ENCODE measurements at places on chromosomes 5 and 9.

- H3K27me3 ChIP-seq, result no peaks in the 10 kb centered on the region
- no peak for DNase-seq
- H3K4me3 ChIP-seq, result no peak overlapping the region
- H3K36me3 ChIP-seq, result peaks cover 5% of the 10 kb centered on the region
- no peaks in the 10 kb centered on the region for H3K4me1 ChIP-seq
Measured at GRCh38 chr9:114002986-114003350, 75.1 kb downstream of the AMBP start.

DNA sequence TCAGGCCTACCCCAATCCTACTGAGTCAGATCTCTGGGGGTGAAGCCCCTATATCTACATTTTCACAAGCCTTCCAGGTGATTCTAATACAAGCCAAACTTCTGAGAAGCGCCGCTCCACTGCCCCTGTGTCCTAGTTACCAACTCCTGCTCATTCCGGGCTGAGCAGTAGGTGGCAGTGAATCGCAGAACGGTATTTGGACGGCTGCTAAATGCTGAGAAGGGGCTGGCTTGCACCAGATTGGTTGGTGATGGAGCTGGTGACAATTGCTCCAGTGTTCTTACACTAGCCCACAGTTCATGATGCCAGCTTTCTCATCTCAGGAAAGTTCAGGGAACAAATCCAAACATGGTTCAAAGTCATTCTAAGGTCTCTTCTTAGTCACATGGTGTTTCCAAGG lies 31.1 kb upstream of the FGF1 start:
- DNase-seq, result peak; percentile 77
- no peak overlapping the region for H3K27ac ChIP-seq
- peaks cover 40% of the 10 kb centered on the region for H3K4me1 ChIP-seq
- H3K4me3 ChIP-seq, result no peak overlapping the region
- H3K36me3 ChIP-seq, result no peaks in the 10 kb centered on the region

- H3K27me3 ChIP-seq, result no peaks in the 10 kb centered on the region
- no peak overlapping the region for H3K27ac ChIP-seq
- no peak overlapping the region for H3K4me3 ChIP-seq
- peaks cover 10% of the 10 kb centered on the region for H3K4me1 ChIP-seq
- no peaks in the 10 kb centered on the region for H3K36me3 ChIP-seq
Measured at GRCh38 chr5:66932457-66932856, 264.1 kb downstream of the CD180 start.

GRCh38 chr5:157455057-157455456 lies 5.0 kb upstream of the NIPAL4 start:
- H3K27ac ChIP-seq, result no peak overlapping the region
- H3K4me1 ChIP-seq, result peaks cover under 1% of the 10 kb centered on the region
- no peak for DNase-seq
- H3K4me3 ChIP-seq, result no peak overlapping the region

GRCh38 chr5:41856644-41857491 lies 13.4 kb downstream of the OXCT1 start:
- H3K4me3 ChIP-seq, result no peak overlapping the region
- H3K36me3 ChIP-seq, result peaks cover 46% of the 10 kb centered on the region
- no peak overlapping the region for H3K27ac ChIP-seq
- peak; percentile 81 for DNase-seq
- no peaks in the 10 kb centered on the region for H3K4me1 ChIP-seq

DNA sequence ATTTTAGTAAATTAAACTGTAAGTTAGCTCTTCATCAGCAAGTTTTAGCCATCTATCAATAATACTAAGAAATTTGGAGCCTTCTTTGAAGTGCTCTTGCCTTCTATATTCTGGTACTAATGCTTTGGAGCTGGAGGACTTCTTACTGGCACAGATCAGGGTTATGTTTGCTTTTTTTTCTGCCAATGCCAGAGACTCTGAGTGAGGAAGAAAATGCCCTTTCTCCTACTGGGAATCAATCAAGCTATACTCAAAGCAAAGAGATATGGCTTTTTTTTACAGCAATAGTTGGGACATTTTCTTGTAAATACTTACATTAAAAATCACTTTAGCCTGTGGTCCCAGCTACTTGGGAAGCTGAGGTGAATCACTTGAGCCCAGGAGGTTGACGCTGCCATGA lies 4.3 kb downstream of the HSDL2 start:
- no peak for DNase-seq
- peaks cover 20% of the 10 kb centered on the region for H3K4me1 ChIP-seq
- no peaks in the 10 kb centered on the region for H3K27me3 ChIP-seq
- no peak overlapping the region for H3K4me3 ChIP-seq
- H3K27ac ChIP-seq, result no peak overlapping the region
- peaks cover 17% of the 10 kb centered on the region for H3K36me3 ChIP-seq

- peaks cover 17% of the 10 kb centered on the region for H3K36me3 ChIP-seq
- H3K4me3 ChIP-seq, result peak overlapping the region; percentile 79
- DNase-seq, result no peak
- peak overlapping the region; percentile 66 for H3K27ac ChIP-seq
- peaks cover 22% of the 10 kb centered on the region for H3K4me1 ChIP-seq
- H3K27me3 ChIP-seq, result no peaks in the 10 kb centered on the region
Measured at GRCh38 chr5:76716456-76717157, 681 bp downstream of the F2R start.

- H3K4me1 ChIP-seq, result peaks cover 14% of the 10 kb centered on the region
- no peaks in the 10 kb centered on the region for H3K27me3 ChIP-seq
- no peak overlapping the region for H3K27ac ChIP-seq
- no peak for DNase-seq
- no peak overlapping the region for H3K4me3 ChIP-seq
- peaks cover 37% of the 10 kb centered on the region for H3K36me3 ChIP-seq
Measured at GRCh38 chr9:95940265-95940664, 64.8 kb downstream of the ERCC6L2 start.

GRCh38 chr5:1376981-1377380 lies 32.1 kb upstream of the CLPTM1L start:
- no peaks in the 10 kb centered on the region for H3K36me3 ChIP-seq
- H3K27ac ChIP-seq, result no peak overlapping the region
- no peak for DNase-seq
- H3K4me3 ChIP-seq, result no peak overlapping the region
- peaks cover 32% of the 10 kb centered on the region for H3K27me3 ChIP-seq
- H3K4me1 ChIP-seq, result no peaks in the 10 kb centered on the region

DNA sequence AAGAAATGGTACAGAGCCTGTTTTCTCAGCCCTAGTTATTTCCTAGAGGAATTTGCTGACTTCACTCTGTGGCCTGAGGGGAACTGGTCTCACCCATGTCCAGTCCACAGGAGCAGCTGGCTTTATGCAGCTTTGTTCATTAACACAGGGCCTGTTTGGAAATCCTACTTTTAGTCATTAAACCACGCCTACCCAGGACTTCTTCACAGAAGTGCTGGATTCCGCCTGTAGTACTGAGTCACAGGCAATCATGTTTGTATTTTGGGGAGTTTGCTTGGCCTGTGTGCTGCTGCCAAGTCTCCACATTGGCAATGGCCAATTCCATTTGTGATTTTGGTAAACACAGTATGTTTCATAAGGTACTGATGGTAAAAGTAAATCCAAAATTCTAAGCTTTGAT lies 52.8 kb downstream of the CTNND2 start:
- H3K27ac ChIP-seq, result no peak overlapping the region
- DNase-seq, result peak; percentile 84
- H3K27me3 ChIP-seq, result no peaks in the 10 kb centered on the region
- H3K4me3 ChIP-seq, result no peak overlapping the region
- peaks cover 3% of the 10 kb centered on the region for H3K4me1 ChIP-seq

- no peaks in the 10 kb centered on the region for H3K4me1 ChIP-seq
- H3K27me3 ChIP-seq, result no peaks in the 10 kb centered on the region
- H3K4me3 ChIP-seq, result no peak overlapping the region
- H3K27ac ChIP-seq, result no peak overlapping the region
Measured at GRCh38 chr5:169128679-169129078, 172.3 kb downstream of the SLIT3 start.

- DNase-seq, result no peak
- H3K4me3 ChIP-seq, result no peak overlapping the region
Measured at GRCh38 chr5:135253601-135254178, 145.3 kb downstream of the MACROH2A1 start.

DNA sequence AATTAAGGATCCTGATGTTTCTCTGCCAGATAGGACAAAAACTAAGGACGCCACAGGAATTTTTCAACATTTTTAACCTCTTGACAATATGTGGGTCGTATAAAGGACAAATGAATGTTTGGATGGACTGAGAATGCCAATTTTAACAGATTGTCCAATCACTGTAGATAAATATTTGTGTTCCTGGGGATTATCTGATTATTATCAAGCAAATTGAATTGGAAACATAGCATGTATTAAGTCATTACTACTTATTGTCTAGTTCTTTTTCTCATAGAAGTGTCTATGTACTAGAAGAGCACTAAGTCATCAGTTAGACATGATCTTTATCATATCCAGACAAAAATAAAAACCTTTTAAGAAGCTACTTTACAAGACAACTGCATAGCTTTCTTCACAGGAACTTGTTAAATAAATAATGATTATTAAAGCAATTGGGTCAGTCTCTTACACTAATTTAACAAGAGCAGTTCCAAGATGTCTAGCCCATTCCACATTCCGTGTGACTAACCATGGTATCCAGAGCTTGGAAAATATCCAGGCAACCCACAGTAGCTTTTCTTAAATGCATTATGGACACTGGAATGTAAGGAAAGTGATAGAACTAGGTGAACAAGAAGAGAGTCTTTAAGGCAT lies 127.5 kb upstream of the CDKN2B start:
- H3K27ac ChIP-seq, result no peak overlapping the region
- no peaks in the 10 kb centered on the region for H3K4me1 ChIP-seq
- H3K4me3 ChIP-seq, result no peak overlapping the region
- no peaks in the 10 kb centered on the region for H3K27me3 ChIP-seq

- H3K27me3 ChIP-seq, result no peaks in the 10 kb centered on the region
- H3K4me3 ChIP-seq, result peak overlapping the region; percentile 100
- peak overlapping the region; percentile 95 for H3K27ac ChIP-seq
- H3K36me3 ChIP-seq, result no peaks in the 10 kb centered on the region
- no peak for DNase-seq
Measured at GRCh38 chr5:126778675-126779403, 1.9 kb downstream of the LMNB1 start.

GRCh38 chr5:59583810-59584562 lies 309.5 kb downstream of the PDE4D start:
- no peak for DNase-seq
- peaks cover 19% of the 10 kb centered on the region for H3K4me1 ChIP-seq
- H3K27ac ChIP-seq, result no peak overlapping the region
- no peak overlapping the region for H3K4me3 ChIP-seq
- peaks cover 18% of the 10 kb centered on the region for H3K36me3 ChIP-seq

- H3K27ac ChIP-seq, result no peak overlapping the region
- no peaks in the 10 kb centered on the region for H3K27me3 ChIP-seq
- H3K36me3 ChIP-seq, result peaks cover 25% of the 10 kb centered on the region
- no peaks in the 10 kb centered on the region for H3K4me1 ChIP-seq
- no peak for DNase-seq
- H3K4me3 ChIP-seq, result no peak overlapping the region
Measured at GRCh38 chr5:132477784-132478365, 12.7 kb downstream of the IRF1 start.

DNA sequence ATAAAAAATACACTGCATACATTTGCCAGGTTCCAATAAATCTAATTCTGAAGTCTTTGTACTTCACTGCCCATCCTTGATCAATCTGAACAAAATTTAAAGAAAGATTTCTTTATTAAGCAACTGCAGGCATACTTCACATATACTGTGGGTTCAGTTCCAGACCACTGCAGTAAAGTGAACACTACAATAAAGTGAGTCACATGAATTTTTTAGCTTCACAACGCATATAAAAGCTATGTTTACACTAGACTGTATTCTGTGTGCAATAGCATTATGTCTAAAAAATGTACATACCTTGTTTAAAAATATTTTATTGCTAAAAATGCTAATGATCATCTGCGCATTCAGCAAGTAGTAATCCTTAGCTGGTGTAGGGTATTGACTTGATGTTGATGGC lies 52.1 kb downstream of the SSBP2 start:
- peaks cover 14% of the 10 kb centered on the region for H3K36me3 ChIP-seq
- no peaks in the 10 kb centered on the region for H3K27me3 ChIP-seq
- DNase-seq, result no peak
- no peak overlapping the region for H3K27ac ChIP-seq

GRCh38 chr5:9932770-9933169 lies 302.6 kb upstream of the TAS2R1 start:
- no peaks in the 10 kb centered on the region for H3K27me3 ChIP-seq
- H3K36me3 ChIP-seq, result no peaks in the 10 kb centered on the region
- H3K27ac ChIP-seq, result no peak overlapping the region

DNA sequence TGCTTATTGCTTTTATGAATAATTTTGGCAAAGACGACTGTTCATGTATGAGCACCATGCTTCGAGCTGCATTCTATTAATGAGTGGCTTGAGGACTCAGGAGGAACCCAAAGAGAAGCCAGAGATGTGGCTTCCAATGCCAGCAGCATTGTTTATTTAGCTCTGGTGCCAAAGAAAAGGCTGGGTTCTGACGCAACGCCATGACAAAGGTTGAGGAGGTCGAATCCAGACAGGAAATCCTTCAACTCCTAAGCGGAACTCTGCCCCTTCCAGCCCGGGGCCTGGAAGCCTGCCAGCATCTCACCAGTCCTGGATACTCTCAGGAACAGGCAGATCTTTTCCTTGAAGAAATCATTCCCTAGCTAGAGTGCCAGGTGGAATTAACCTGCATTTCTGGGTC lies 104.4 kb downstream of the ARHGAP26 start:
- no peak overlapping the region for H3K4me3 ChIP-seq
- DNase-seq, result peak; percentile 99
- H3K4me1 ChIP-seq, result peaks cover 73% of the 10 kb centered on the region
- no peaks in the 10 kb centered on the region for H3K27me3 ChIP-seq

DNA sequence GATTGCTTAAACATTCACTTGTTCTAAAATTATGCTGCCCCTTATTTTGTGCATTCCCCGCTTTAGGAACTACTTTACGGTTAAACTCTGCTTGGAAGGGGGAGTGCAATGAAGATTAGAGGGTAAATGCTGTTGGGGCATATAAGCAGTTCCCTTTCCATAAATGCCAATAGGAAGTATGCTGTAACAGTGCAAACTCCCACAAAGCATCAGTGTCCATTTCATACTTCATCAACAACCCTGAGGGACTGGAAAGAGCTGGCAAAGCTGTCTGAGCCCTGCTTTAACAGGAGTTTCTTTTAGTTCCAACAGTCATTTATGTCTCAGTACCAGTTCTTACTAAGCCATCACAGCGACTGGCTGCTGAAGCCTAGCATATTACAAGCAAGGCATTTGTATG lies 1.8 kb downstream of the ACTL7A start:
- no peak for DNase-seq
- no peaks in the 10 kb centered on the region for H3K27me3 ChIP-seq
- H3K36me3 ChIP-seq, result peaks cover 6% of the 10 kb centered on the region
- peaks cover 33% of the 10 kb centered on the region for H3K4me1 ChIP-seq
- H3K4me3 ChIP-seq, result no peak overlapping the region

GRCh38 chr9:129887334-129888292 lies 52.4 kb downstream of the USP20 start:
- H3K36me3 ChIP-seq, result peaks cover 21% of the 10 kb centered on the region
- H3K27ac ChIP-seq, result no peak overlapping the region
- DNase-seq, result no peak
- no peaks in the 10 kb centered on the region for H3K27me3 ChIP-seq
- H3K4me3 ChIP-seq, result no peak overlapping the region
- peaks cover 5% of the 10 kb centered on the region for H3K4me1 ChIP-seq

DNA sequence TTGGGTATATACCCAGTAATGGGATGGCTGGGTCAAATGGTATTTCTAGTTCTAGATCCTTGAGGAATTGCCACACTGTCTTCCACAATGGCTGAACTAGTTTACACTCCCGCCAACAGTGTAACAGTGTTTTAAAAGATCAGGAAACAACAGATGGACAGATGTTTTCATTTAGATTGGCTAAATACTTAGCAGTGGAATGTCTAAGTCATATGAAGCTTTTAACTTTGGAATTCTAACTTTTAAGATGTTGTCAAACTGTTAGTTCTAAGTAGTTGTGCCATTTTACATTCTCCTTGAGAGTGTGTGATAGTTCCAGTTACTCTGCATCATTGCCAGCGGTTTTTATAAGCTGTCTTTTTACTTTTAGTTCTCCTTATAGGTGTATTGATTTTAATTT lies 688.8 kb downstream of the SEMA5A start:
- DNase-seq, result no peak
- H3K36me3 ChIP-seq, result no peaks in the 10 kb centered on the region
- no peaks in the 10 kb centered on the region for H3K27me3 ChIP-seq
- H3K4me3 ChIP-seq, result no peak overlapping the region

Data from MCF 10A (cell line).